Airway epithelial cell (primary cell): ENCODE measurements at places on chromosomes 3 and 15. TPM values are rescaled to one million over a fixed set of nuclear protein-coding genes. Genes with fewer than 3 reads are reported as not detected.

Gene CCR1
- not detected in 2 replicates for total RNA-seq

Gene ESYT3
- total RNA-seq: 0.14 and 0.28 TPM in 2 replicates

Gene MED12L
- total RNA-seq: 0.05 and 0.07 TPM in 2 replicates

Gene ADAM10
- 67.4 and 75.1 TPM in 2 replicates for total RNA-seq

Gene ZCWPW2
- total RNA-seq: 0.14 and 1.7 TPM in 2 replicates

Gene LRRN1
- 1.4 and 2.3 TPM in 2 replicates for total RNA-seq

Gene CSTA
- total RNA-seq: 1,450 and 1,557 TPM in 2 replicates

Gene GPR27
- 0.19 and 0.63 TPM in 2 replicates for total RNA-seq

Gene ARPP19
- 90.0 and 108 TPM in 2 replicates for total RNA-seq

Gene CNTN4
- not detected in 2 replicates for total RNA-seq
